ENCODE measurements at places on chromosomes 16 and 17.

DNA sequence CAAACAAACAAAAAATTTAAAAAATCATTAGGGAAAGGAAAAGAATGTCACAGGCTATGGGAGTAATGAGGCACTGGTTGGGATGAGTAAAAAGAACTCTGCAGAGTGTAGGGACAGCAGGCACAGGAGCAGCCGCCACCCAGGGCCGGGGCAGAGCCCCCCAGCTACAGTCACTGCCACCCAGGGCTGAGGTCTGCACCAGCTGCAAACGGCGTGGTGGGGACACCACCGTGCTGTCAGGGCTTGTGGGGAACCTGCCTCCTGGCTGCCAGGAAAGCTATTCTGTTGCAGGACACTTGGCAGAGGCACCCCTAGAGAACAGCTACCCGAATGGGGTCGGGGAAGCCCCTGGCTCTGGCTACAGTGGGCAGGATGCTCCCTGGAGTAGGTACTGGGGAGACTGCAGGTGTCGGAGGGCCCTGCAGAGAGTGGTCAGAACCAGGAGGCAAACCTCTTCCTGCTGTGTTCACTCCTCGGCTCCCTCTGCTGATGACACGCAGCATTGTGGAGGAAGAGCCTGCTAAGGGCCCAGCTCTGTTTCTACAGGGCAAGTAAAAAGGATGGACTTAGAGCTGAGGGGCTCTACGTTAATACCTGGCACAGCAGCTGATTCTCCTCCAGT is 32.3 kb upstream of the CAPN15 start:
- DNase-seq: no peak

DNA sequence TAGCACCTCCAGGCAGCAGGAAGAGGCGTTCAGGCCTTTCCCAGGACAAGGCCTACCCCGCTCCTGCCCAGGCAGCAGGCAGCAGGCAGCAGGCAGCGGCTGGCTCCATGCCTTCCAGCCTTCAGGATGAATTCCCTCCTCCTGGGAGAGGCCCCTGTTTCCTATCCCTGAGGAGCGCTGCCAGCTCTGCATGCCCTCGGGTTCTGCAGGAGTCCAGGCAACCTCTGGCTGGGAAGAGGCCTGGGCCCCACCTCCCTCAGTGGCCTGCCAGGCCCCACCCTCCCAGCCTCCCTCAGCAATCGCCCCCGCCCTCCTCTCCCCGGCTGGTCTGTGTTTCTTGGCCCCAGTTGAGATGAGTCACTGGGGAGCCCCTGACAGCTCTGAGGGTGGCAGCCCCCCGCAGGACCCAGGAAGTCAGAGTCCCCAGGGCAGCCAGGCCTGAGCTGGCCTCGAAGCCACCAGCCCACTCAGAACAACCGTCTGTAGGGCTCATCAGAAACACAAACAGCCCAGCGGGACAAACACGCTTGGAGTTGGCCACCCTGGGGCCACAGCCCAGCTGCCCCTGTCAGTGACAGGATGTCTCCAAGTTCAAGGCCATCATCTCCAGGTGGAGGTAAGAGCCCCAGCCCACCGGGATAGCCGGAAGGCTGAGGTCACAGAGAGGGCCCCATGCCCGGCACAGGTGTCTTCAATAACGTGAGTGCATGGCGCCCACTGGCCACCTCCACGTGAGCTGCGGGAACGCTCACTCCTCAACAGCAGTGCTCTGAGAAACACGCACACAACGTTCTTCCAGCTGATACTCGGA is 39.5 kb upstream of the CIBAR2 start:
- DNase-seq: no peak

DNA sequence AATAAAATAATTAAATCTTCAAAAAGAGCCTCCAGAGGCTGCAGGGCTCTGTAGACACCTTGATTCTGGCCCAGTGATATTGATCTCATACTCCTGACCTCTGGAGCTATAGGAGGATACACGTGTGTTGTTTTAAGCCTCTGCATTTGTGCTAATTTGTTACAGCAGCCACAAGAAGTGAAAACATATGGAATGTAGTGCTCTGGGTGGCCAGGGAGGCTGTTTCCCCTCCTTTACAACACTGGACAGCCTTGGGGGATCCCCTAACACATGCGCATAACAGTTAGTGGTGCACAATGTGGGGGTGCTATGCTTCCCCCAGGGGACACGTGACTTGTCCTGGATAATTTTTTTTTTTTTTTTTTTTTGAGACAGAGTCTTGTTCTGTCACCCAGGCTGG is 4.7 kb upstream of the ZNF500 start:
- DNase-seq: no peak

DNA sequence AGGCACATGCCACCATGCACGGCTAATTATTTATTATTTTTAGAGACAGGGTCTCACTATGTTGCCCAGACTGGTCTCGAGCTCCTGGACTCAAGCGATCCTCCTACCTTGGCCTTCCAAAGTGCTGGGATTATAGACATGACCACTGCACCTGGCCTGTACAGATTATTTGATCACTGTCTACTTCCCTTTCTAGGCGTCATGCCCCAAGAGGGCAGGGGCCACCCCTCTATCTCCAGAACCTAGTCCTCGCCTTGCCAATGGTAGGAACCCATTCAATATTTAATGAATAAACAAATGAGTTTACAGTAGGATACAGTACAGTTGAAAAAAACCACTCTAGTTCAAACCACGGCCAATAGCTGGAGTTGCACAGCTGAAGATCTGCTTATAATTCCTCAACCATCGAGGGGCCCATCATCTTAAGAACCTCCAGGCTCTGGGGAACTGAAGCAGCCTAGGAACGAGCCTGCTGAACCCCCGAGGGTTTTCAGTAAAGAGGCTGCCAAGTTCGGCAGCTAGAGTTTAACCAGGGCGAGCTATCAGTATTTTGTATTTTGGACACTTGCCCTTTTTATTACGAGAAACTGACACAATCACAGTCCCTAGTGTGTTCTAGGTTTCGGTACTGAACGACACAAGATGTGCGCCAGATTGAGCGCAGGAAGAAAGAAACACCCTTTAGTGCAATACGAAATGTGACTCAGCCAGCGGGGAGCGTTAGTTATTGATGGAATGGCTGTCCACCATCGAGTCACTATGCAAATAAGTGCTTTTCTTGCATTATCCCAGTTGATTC is 14.6 kb downstream of the ADCY9 start:
- DNase-seq: no peak

DNA sequence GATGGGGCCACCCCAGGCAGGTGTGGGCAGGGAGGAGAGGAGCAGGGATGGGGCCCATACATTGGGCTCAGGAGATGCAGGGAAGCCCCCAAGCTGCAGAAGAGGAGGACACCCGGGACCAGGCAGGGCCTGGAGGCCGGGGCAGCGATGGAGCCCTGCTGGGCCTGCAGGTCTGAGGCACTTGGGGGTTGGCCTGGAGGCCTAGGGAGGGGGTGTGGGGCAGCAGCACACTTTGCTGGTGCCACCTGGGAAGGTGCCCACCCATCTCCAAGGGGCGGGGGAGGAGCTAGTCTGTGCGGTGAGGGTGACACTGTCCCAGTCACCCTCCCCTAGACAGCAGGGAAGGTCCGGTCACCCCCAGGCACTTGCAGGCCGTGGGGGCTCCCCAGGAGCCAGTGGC is 6.4 kb upstream of the CCDC57 start:
- no peak for DNase-seq

DNA sequence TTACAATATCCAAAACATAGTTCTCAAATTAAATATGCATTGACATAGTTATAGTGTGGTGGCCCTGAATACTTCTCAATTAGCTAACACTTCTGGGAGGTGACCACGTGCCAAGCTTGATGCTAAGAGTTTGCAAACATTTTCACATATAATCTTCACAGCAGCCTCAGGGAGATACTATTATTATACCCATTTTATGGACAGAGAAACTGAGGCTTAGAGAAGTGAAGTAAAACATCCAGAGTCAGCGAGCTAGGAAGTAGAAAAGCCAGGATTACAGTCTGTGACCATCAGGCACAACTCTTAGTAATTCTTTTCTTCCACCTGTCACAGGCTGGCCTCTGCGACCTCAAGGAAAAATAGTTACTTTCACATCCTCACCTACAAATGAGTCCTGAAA is 102.2 kb upstream of the IRX6 start:
- no peak for DNase-seq

DNA sequence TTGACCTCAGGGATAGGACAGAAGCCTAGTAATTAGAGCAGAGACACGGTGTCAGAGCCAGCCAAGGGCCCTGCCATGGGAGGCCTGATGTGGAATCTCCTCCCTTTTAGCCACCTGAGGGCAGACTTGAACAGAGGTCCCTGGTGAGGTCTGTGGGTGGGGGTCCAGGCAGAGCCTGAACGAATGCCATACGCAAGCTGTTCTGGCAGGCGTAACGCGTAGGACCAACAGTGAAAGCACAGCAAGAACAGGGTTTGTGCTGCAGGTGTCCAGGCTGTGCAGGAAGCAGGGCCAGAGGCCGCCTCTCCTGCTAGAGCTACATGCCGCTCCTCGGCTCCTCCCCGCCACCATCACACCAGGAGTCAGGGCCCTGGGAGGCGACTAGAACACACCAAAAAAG is 81.9 kb upstream of the TBX2 start:
- DNase-seq: no peak

- no peak for DNase-seq
Measured at GRCh38 chr17:28533091-28533807, 19.2 kb downstream of the UNC119 start.

DNA sequence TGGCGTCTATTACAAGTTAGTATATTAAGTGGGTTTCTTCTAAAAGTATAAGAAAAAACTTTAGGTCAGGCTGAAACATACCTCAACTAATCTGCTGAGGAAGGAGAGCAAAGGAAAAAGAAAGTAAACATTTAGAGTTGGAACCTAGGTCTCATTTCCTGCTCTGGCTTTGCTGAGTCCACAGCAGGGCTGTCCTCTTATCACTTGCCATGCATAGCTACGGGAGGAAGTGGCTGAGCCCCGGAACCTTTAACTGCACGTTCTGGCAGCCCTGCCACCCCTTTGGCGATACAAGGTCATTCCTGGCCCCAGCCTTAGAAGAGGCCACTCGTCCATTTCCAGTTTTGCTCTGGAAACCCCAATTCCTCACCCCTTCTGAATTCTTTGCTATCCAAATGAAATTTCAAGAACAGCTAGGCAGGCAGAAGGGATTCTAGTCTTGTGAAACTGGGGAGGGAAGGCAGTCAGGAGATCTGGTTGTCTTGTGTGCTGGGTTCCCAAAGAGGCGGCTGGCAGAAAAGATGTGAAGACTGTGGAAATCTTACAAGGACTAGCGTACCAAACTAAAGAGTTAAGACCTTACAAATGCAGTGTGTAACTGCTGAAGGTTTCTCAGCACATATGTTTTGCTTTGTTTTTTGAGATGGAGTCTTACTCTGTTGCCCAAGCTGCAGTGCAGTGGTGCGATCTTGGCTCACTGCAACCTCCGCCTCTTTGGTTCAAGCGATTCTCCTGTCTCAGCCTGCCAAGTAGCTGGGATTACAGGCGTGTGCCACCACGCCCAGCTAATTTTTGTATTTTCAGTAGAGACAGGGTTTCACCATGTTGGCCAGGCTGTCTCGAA is 19.1 kb downstream of the WIPI1 start:
- no peak for DNase-seq

GRCh38 chr17:62765351-62765750 is 42.8 kb downstream of the MARCHF10 start:
- no peak for DNase-seq

GRCh38 chr16:1651974-1652312 is 26.1 kb upstream of the JPT2 start:
- DNase-seq: no peak

- DNase-seq: no peak
Measured at GRCh38 chr17:65243838-65244625, 106.9 kb downstream of the RGS9 start.

DNA sequence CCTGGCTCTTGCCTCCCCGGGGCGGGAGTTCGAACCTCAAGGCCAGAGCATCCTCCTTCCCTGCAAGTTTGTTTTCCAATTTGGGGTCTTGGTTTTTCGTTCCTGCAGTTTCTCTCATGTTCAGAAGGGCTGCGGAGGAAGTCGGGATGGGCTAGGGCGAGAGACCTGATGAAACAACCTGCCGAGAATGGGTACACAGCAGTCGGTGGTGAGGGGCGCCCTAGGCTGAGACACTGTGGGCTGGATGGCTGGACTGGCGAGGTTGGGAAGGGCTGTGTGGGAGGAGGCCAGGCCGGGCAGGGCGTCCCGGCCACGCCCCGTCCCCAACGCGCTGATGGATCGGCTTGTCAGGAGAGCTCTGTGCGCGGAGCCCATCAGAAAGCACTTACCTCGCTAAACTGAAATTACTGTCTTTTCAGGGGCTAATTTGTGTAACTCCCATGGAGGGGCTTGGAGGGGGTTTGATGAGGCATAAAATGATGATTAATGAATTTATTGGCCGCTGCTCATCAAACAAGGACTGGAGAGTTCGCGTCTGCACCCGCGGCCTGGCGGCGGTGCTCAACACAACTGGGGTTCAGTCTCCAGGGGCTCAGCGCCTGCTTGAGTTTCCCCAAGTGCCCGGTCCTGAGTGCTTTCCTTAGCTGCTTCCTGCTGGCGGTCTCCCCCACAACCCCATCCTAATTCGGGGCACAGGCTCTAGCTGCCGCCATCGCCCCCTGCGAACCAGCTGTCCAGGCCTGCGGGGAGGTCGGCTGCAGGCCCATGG is 9.0 kb downstream of the IRX5 start:
- no peak for DNase-seq

DNA sequence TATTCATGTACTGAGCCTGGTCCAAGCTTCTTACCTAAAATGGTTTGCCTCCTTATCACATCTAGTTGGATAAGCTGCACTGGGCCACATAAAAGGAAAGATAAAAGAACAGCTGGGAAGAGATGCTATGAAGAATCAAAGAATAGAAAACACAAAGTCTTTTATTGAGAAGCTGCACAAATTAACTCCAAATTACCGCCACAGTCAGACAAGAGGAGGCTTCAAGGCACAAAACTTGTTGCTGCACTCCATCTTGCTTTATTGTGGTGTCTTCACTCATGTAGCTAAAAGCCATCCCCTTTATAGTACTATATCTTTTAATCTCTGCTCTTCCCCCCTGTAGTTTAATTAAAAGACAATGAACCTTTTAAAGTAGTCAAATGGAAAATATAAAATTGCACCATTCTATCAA is 330.6 kb upstream of the PMFBP1 start:
- no peak for DNase-seq

DNA sequence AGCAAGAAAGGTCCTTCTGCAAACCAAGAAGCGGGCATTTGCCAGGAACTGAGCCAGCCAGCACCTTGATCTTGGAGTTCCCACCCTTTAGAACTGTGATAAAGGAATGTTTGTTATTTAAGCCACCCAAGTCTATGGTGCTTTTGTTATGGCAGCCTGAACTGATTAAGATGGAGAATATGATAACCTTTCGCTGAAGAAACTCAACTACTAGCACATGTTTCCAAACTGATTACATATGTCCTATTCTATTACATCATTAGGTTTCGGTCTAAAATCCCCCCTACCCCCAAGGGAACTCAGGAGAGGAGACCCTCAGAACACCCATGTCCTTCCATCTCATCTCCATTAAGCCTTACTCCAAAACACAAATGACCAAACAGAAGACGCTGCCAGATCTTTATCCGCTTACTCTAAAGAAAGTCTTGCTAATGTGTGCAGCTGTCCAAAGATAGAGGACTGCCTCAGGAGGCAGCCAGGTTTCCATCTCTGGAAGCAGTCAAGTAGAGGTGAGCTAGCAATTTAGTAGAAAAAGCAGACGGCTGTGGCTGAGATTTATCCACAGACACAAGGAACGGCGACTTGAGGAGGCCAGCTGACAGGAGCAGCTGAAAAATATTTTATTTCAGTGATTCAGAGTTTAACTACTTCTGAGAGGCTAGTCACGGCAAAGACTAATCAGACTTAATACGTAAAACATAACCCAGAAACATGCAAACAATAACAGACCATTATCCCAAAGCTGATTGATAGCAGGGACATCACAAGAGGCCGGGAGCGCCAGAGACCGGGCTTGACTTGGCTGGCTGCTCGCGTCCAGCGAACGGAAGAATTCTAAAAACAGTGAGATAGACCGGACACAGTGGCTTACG is 611.4 kb upstream of the CDH5 start:
- DNase-seq: no peak
